HCEC 1CT (cell line): ENCODE measurements at places on chromosomes 5 and 9.
A peak's percentile ranks its signal among the peaks of the same experiment; 100 is the strongest.

GRCh38 chr5:139849501-139849900 is 53.9 kb downstream of the PSD2 start:
- DNase-seq, result no peak

DNA sequence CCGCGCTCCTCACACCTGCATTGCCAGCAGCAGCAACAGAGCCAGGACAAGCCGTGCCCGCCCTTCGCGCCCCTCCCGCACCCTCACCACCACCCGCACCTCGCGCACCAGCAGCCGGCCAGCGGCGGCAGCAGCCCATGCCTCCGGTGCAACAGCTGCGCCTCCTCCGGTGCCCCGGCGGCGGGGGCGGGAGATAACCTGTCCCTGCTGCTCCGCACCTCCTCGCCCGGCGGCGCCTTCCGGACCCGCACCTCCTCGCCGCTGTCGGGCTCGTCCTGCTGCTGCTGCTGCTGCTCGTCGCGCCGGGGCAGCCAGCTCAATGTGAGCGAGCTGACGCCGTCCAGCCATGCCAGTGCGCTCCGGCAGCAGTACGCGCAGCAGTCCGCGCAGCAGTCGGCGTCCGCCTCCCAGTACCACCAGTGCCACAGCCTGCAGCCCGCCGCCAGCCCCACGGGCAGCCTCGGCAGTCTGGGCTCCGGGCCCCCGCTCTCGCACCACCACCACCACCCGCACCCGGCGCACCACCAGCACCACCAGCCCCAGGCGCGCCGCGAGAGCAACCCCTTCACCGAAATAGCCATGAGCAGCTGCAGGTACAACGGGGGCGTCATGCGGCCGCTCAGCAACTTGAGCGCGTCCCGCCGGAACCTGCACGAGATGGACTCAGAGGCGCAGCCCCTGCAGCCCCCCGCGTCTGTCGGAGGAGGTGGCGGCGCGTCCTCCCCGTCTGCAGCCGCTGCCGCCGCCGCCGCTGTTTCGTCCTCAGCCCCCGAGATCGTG is 517 bp downstream of the KCNN2 start:
- DNase-seq, result no peak

DNA sequence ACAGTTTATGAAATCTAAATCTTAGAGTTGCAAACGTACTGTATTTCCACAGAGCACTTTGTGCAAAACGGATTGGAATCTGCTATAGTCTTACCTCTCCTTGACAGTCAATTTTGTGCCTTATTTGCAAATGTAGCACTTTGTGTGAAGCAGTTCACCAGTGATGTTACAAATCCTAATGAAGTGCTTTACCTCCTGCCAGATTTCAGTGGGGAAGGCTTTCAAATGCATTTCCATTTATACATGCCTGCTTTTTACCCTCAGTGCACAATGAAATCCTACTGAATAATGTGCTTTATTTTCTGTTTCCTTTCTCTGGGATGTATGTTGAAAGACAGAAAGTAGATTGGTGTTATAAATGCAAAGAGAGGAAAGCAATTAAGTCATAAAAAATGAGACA is 2141.6 kb upstream of the C9orf72 start:
- DNase-seq, result no peak

GRCh38 chr9:135478829-135479468 is 633 bp upstream of the PPP1R26 start:
- no peak for DNase-seq

GRCh38 chr9:109171926-109172325 is 4.9 kb upstream of the FRRS1L start:
- peak; percentile 34 for DNase-seq

GRCh38 chr9:115225459-115226116 is 107.6 kb upstream of the TNC start:
- DNase-seq, result no peak

DNA sequence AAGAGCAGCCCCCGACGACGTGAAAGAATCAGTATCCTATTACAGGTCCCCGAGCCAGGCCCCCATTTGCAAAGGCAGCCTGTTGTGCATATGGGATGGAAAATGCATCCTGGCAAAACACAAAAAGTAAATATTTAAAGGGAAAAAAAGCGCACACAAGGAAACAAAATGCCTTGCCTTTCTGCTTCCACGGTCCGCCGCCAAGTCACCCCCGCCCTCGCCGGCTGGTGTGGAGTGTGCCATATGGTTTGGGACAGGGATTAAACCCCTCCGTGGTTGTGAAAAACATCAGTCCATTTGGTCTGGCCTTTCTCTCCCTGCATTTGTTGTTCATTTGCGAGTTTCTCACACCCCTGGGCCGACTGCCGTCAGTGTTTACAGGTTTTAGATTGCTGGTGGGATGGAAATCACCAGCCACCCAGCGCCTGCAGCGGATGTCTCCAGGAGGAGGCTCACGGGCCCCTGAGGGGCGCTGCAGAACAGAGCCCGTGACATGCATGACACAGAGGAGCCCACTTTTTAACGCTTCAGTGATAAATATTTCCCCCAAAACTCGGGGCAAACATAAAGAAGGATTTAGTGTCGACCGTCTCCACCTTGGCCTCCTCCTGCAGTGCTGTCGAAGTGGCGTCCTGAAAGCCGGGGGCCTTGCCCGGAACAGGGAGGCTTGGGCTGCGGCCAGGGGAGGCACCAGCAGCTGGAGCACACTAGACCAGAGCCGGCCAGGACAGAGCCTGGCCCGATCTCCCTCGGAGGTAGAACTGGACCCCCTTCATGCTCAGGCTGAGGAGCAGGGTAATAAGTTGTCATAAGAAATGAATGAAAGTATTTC is 161.5 kb downstream of the HSD17B3 start:
- DNase-seq, result peak; percentile 32

DNA sequence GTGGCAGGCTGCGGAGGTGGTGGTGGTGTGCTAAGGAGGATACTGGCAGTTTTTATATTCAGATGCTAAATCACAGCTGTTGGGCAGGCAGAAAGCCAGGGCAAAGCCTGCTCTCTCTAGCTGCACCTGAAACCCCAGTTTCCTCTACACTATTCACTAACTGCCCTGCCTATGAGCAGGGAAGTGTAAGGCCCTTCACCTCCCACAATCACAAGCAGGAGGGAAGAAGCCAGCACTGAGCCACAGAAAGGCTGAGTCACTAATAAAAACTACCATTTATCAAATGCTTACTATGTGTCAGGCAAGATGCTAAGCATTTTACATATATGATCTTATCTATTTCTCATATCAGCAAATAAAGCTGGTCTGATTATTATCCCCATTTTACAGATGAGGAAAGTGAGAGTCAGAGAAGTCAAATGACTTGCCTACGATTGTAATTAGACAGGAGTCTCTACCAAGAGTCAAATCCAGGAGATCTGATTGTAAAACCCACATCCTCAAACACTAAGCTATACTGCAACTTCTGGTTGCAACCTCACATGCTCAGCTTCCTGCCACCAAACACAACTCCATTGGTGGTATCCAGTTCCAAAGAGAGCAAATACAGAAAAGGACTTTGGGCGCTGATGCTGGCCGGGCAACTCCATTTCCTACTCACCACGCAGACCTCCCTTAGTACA is 17.7 kb upstream of the IL6ST start:
- DNase-seq, result peak; percentile 81

DNA sequence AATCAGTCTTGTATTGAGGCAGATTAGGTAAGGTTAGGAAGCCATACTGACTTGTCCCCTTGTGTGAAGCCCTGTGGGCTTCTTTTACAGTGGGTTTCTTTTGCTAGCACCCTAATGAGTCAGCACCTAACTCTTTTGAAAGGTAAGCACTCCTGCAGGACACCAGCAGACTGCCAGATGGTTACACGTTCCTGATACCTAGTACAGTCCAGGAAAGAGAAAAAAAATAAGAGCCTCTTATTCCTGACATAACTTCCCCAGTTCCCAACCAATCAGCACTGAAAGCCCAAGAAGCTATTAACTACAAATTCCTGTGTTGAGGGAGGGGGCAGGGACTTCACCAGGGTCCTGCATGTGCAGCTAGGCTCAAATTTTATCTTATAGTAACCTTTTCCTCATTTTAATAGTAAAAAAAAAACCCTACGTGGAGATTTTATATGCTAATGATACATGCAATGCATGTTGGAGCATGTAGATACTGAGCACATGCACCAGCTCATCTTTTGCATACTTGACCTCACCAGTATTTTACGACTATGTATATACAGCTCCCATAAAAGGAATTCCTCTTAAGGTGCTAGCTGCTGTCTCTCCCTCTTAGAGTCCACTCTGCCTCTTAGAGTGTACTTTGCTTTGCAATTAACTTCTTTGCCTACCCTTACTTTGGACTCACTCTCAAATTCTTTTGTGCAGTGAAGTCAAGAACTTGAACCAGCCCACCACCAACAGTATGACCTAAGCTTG is 84.7 kb upstream of the RORB start:
- DNase-seq, result no peak

DNA sequence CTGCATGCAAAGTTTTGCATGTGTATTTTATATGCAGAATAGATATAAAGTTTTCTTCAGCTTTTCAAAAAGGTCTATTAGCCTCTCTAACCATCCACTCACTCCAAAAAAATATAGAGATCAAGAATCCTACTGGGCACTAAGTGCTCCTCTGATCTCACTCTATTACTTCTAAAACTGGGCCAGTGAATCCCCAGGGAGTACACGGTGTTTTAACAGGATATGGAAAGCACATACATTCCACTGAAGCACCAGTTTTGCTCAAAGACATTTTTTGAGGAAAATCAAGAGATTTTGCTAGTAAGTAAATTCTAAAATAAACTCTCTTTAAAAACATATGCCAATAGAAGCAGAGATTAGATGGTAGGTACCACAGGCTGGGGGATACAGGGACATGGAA is 95.2 kb downstream of the DEPDC1B start:
- DNase-seq, result no peak

GRCh38 chr9:134562146-134562849 is 79.3 kb upstream of the COL5A1 start:
- no peak for DNase-seq

GRCh38 chr9:9112001-9112720 is 1312.6 kb upstream of the DMAC1 start:
- DNase-seq, result no peak

GRCh38 chr5:143056339-143056704 is 286.1 kb downstream of the ARHGAP26 start:
- DNase-seq, result peak; percentile 67

DNA sequence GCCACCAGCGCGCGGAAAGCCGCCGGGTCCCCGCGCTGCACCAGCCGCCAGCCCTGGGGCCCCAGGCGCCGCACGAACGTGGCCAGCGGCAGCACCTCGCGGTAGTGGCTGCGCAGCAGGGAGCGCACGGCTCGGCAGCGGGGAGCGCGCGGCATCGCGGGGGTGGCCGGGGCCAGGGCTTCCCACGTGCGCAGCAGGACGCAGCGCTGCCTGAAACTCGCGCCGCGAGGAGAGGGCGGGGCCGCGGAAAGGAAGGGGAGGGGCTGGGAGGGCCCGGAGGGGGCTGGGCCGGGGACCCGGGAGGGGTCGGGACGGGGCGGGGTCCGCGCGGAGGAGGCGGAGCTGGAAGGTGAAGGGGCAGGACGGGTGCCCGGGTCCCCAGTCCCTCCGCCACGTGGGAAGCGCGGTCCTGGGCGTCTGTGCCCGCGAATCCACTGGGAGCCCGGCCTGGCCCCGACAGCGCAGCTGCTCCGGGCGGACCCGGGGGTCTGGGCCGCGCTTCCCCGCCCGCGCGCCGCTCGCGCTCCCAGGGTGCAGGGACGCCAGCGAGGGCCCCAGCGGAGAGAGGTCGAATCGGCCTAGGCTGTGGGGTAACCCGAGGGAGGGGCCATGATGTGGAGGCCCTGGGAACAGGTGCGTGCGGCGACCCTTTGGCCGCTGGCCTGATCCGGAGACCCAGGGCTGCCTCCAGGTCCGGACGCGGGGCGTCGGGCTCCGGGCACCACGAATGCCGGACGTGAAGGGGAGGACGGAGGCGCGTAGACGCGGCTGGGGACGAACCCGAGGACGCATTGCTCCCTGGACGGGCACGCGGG is at the start of gene TERT:
Gene TERT (minus strand): TSS at position 234 of the 815 bp plus-strand sequence. CDS start 79 bp downstream, at position 155.
- no peak for DNase-seq

GRCh38 chr5:160375166-160375565 is 4.7 kb upstream of the C1QTNF2 start:
- no peak for DNase-seq

GRCh38 chr9:37969130-37969529 is 65.2 kb upstream of the SLC25A51 start:
- DNase-seq, result no peak
